ENCODE measurements at places on chromosomes 7 and 10. TPM values are rescaled to one million over a fixed set of nuclear protein-coding genes. Genes with fewer than 3 reads are reported as not detected.
A peak's percentile ranks its signal among the peaks of the same experiment; 100 is the strongest.

- no peak for DNase-seq
Observed at GRCh38 chr10:117240621-117241529, at the start of gene SLC18A2. TSS of gene SLC18A2 (plus strand) at chr10:117241114. CDS start at chr10:117241694, 580 bp downstream.

VENTX gene
- total RNA-seq, result not detected

- DNase-seq, result no peak
Observed at GRCh38 chr10:82827901-82828300, 952.9 kb downstream of the NRG3 start.

ZFYVE27 gene
- 49.0 TPM for total RNA-seq

WNT8B gene
- not detected for total RNA-seq

NPC1L1 gene
- 0.16 TPM for total RNA-seq

GPR37 gene
- total RNA-seq, result 24.3 TPM

- no peak for DNase-seq
Observed at GRCh38 chr10:114245121-114245791, 6.2 kb downstream of the VWA2 start.

GRCh38 chr7:106817098-106817497, 48.0 kb upstream of the PIK3CG start:
- DNase-seq, result no peak

- DNase-seq, result no peak
Observed at GRCh38 chr7:135827391-135827790, 78.8 kb upstream of the FAM180A start.

DNA sequence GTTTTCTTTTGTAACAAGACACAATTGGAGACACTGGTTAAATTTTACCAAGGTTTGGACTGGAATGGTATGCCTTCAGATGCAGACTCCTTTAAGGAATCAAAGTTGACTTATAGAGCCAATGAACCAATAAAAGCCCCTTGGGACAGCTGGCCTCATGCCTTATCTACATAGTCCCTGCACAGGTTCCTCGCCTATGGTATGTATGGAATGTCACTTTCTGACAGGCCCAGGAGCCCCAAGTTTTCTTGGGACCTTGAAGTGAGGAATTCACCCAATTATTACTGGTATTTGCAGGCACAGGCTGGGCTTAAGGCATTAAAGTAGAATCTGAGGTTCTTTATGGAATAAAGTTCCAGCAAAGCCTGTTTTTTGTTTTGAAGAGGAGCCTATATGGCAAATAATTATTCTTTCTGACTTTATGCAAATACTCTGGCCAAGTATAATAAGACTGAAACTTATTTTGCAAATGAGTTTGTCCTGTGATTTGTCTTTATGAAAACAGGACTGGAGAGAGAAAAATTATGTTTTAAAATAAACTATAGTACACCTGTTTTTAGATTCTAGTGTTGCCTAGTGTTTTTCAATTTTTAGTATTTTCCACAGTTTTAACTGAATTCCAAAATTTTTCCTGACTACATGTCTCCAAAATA, 24.1 kb upstream of the DNMBP start:
- DNase-seq, result no peak

DNA sequence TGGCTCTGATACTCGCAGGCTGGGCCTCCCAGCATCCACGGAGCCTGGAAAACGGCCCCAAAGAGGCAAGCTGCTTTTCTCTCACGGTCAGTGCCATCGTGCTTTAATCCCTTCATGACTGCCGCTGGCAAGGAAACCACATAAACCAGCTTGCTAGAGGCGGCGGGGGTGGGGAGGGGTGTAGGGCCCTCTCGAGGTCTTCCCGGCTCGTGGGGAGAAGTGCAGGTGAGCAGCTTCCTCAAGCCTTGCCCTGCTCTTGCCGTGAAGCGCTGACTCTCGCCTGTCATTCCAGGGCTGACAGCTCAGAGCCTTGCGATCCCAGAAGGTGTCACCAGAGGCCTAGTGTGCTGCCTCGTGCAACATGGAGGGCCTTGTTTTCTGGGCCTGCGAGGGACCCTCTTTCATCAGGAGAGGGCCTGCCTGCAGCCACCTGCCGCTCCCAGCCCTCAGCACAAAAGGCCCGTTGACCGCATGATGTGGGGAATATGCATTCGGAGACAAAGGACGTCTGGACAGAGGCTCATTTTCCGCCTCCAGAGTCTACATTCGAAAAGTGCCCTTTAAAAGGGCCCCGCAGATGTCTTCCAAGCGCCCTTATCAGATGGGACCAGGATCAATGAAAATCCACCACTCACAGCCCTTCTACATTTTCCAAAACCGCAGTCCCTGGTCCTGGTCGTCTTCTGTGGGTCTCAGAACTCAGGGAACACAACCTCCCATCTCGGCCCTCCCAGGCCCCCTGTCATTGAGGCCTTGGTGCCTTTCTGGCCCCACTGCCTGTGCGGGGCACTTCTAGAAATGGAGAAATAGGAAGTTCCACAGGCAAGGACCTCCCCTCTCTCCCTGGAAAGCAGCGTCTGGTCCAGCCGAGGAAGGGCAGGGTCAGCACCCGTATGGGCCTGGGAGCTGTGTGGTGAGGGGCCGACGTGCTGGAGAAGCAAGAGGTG, 58.7 kb downstream of the ZRANB1 start:
- DNase-seq, result no peak

DNA sequence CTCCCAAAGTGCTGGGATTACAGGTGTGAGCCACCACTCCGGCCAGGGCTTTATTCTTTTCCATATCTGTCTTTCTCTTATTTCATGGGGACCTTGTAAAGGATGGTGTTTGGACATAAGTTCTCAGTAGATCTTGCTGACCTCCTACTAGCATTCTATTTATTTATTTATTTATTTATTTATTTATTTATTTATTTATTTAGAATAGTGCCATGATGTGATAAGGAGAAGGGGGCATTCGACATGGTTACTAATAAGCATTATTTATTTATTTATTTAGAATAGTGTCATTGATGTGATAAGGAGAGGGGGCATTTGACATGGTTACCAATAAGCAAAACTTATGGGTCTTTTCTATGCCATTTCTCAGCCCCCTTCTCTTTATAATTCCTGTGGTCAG, 176.9 kb downstream of the LRRC4 start:
- DNase-seq, result no peak

PKD2L1 gene
- 0.62 TPM for total RNA-seq

DNA sequence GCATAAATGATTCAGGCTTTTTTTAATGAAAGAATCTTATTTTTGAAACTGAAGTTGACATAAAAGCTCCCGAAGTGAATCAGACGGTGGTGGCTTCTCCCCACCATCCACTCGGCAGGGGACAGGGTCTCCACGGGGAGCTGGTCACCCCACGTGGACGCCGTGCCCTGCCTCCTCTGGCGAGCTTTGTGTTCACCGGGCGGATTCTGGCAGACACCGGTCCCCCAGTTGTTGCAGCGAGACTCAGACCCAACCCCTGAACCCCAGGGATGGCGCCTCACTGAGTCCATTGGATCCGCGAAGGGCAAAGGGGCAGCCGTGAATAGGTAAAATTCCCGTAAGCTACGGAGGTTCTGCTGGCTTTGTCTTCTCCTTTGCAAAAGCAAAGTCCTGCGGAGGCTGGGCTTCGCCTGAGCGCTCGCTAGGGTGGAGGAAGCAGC, 38.4 kb downstream of the PTPRN2 start:
- DNase-seq, result no peak

GRCh38 chr10:21145751-21146435, 248.8 kb upstream of the NEBL start:
- DNase-seq, result peak; percentile 10

- DNase-seq, result no peak
Observed at GRCh38 chr10:128493811-128494210, 367.6 kb upstream of the MKI67 start.

- no peak for DNase-seq
Observed at GRCh38 chr7:134692344-134692705, 45.7 kb downstream of the BPGM start.

- DNase-seq, result no peak
Observed at GRCh38 chr7:21054427-21055112, 267.9 kb upstream of the SP8 start.

- DNase-seq, result no peak
Observed at GRCh38 chr7:117185124-117185523, 137.7 kb downstream of the WNT2 start.

GRCh38 chr10:61899069-61899531, 2.4 kb upstream of the ARID5B start:
- DNase-seq, result no peak

DNA sequence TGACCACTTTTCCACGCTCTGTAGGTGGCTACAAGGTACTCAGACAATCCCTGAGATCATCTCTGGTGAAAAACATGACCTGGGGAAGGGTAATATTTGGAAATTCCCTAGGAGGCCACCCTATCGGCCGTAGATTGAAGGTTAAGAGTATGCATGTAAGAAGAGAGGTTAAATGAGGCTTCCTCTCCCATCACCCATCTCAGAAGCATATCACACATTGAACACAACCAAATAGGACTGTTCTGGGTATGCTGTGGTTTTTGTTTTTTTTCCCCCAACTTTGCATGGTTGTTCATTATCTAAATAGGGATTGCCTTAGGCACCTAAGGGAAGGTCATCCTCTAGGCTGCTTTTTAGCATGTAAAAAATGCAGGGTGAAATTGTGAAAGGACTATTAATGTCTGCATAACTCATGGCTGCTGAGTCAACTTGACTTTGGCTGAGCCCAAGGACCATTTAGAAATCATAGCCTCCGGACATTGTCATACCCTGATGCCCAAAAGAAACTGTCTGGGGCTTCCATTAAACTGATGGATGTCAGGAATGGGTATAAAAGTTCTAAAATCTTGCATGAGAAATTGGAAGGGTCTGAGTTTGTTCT, 24.7 kb upstream of the ST8SIA6 start:
- DNase-seq, result no peak

ARMC3 gene
- 5.1 TPM for total RNA-seq

DNA sequence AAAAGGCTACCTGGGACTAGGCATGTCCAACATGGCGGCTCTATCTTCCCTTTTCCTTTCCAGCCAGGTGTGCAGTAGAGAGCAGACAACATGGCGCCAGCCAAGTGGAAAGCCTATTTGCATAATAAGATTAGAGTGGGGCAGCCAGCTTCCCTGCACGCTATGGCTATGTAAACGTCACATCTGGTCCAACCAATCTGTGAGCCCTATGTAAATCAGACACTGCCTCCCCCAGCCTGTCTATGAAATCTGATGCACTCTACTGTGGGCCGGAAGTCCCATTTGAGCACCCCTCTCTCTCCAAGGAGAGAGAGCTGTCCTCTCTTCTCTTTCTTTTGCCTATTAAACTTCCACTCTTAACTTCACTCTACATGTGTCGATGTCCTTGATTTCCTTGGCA, 984.9 kb upstream of the AUTS2 start:
- no peak for DNase-seq

DNA sequence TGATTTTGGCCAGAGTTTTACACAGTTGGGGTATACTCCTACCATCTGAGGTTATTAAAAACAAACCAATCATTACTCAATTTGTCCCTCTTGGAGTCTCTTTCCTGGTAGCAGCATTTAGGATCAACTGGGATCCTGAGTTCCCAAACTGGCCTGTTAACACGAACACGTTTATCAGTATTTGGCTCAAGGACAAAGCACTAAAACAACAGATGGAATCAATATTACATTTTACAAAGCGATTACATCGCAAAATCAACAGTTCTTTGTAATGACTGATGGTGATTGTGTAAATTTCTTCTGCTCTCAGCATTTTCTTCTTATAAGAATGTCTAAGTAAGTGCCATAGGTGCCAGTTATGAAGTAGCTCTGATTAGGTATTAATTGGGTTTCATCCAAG, 582.9 kb upstream of the ANKRD30A start:
- DNase-seq, result no peak

DNA sequence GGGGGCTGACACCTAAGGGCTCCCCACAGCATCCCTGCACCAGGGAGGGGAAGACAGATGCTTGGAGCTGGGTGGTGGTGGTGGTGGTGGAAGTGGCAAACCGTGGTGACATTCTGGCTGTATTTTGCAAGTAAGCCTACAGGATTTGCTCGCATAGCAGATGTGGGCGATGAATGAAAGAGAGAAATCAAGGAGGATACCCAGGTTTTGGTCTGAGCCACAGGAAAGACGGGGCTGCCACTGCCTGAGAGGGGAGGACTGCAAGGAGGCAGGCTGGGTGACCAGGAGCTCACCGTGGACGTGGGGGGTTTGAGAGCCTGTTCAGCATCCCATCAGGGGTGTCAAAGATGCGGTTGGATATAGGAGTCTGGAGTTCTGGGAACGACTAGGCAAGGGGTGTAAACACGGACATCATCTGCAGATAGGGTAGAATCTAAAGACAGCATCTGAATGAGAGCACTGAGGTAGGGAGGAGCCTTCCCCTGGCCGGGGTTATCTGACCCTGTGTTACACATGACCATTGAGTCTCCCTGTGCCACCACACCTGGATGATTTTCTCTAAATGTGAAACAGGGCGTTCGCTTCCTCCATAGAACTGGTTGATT, 49.7 kb downstream of the TSPAN15 start:
- DNase-seq, result no peak

DNA sequence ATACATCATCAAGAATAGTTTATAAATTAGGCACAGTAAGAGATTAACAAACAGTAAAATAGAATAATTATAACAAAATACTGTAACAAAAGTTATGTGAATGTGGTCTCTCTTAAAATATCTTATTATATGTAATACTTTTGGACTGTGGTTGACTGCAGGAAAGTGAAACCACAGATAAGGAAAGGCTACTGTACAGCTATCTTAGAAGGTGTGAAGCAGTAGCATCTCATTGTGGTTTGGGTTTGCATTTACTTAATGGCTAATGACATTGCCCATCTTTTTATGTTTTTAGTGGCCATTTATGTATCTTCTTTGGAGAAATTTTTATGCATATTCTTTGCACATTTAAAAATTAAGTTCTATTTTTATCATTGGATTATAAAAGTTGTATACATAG, 296.4 kb upstream of the MAGI2 start:
- DNase-seq, result no peak

PAX4 gene
- total RNA-seq, result not detected

GRCh38 chr10:122290334-122290733, 19.2 kb downstream of the BTBD16 start:
- DNase-seq, result no peak

- no peak for DNase-seq
Observed at GRCh38 chr7:50147951-50148808, 55.1 kb upstream of the ZPBP start.

GRCh38 chr7:66099232-66099550, 15.5 kb upstream of the CRCP start:
- DNase-seq, result no peak

GRCh38 chr7:47357361-47357760, 224.6 kb downstream of the TNS3 start:
- no peak for DNase-seq

DNA sequence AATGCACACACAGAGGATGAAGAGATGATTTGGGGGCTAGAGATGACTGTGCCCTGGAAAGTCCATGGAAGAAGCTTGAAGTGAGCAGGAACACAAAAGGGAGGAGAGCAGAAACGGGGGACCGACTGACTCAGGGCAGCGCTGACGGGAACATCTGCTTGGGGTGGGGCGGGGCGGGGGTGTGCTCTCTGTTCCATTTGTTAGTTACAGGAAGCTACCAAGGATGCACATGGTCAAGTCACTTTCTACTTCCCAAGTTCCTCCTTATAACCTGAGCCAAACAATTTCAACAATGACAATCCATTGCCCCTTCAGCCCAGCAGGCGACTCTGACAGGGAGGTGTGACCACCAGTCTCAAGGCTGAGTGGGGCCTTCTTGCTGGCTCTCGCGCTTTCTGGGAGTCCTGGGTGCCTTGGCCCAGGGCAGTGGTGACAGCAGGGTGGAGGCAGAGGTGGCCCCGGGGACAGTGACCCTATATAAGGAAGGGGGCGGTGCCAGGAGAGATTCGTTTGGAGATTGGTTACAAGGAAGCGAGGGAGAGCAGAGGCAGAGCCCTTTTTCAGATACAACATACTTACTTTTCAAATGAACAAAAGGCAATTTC, 39.6 kb downstream of the CLEC2L start:
- no peak for DNase-seq

All from occipital lobe (tissue), 3 donors.